GM19239 (cell line): ENCODE measurements at places on chromosomes 16 and 17.

DNA sequence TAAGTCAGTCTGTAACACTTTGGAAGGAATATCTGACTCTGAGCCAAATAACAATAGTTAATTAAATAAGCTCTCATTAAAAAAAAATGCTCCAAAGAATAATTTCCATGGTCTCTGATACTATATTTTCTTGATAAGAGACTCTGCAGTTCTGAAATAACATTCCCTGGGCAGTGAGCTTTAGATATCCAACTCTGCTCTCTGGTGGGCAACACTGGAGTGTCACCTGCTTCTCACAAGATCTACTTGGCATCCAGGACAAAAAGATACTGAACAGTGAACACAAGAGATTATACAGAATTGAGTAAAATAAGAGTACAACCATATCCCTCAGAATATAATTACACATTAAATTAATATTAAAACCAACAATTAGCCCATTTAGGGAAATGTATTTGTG is 13.7 kb downstream of the BLMH start:
- DNase-seq = no peak

DNA sequence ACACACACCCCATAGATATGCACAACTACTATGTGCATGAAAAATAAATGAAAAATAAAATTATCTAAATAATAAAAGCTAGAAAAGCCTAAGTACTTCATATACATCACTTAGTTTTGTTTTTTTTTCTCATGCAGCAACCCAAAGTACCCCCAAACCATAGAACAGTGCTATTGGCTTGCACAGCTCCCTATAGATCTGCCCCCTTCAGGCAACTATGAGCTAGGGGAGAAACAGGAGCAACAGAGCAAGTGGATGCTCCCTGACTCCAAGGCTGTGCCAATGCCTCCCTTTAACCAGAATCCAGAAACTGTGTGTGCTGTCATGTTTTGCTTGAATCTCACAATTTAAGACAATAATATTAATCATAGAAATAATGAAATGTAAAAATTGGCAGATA is 605.5 kb downstream of the TOX3 start:
- DNase-seq = no peak

- DNase-seq = no peak
These were observed 70.1 kb downstream of the EMP2 start for GRCh38 chr16:10510279-10510678.

DNA sequence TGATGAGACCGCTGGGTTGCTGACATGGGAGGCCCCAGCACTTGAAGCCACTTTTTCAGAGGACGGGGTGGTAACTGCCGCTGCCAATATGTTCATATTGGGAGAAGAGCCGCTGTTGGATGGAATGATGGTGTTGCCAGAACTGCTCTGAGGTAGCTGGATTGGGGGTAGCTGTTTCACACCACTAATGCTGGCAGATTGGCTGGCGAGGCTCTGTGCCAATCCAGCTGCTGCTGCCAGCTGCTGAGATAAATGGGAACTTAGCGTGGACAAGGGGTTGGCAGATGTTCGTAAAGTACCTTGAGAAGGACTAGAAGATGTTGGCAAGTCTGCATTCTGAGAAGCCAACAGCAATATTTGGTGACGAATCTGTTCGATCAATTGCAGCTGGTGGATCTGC is 10.0 kb downstream of the SALL1 start:
- DNase-seq = no peak

DNA sequence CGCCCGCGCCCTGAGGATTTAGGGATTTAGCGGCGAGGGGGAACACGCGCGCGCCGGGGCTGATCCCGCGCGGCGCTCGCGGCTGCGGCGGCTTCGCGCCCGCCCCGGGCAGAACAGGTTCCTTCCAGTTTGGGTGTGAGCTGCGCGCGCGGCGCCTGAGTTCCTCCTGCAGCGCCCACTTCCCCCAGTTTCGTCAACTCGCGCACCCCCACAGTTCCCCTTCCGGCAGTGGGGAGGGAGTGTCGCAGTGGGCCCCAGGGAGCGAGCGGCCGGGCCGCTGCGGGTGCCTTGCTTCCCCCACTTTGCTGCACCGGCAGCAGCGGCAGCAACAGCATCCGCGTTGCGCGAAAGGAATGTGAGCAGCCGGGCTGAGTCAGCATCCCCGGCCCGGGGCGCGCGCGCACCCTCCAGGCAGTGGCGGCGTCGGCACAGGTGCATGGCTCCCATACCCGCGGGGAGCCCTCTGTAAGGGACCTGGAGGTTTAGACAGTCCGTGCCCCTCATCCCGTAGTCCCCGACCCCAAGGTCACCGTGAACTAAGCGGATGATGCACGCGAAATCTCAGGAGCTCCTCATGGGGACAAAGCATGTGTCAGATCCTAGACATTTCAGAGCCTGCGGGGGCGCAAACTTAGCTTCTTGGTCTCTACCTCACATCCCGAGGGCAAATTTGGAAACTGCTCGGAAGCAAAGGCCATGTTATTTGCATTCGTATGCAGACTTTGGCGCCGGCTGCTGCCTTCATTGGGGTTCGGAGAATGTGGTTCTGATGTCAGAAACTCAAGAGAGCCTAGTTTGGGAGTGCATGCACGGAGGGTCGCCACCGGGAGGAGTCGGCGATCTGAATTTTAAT is 767 bp downstream of the ARSG start:
- peak; percentile 88 for DNase-seq

DNA sequence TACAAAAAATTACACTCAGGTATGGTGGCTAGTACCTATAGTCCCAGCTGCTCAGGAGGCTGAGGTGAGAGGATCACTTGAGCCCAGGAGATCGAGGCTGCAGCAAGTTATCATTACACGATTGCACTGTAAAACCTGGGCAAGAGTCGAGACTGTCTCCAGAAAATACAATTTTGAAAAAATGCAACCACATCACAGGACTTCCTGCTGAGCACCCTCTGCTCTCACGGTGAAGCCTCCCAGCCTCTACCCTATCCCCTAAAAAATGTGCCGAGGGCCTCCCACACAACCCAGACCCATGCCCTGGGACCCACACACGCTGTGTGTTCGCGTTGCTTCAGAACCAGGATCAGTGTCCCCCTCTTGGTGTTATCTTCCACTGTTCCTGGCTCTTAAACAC is 236.1 kb downstream of the CPPED1 start:
- DNase-seq = no peak

DNA sequence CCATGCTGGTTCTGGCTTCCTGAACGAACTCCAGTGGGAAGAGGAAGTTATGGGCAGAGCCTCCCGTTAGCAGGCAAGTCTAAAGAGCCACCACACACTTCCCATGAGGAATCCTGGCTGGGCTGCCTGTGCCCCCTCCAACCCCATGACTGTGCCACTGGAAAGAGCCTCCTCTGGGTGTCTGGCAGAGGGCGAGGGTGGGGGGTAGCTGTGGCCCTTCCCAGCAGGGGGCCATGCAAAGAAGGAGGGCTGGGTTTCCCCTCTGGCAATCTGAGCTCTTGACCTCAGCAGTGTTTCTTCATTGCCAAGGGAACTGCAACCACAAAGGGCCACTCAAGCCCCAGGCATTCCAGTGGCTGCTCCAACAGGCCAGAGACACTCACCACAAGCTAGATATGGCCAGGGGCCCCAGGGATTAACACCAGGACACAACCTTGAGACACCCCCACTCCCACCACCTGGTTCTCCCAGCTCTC is 1.7 kb upstream of the RRAD start:
- DNase-seq = no peak

DNA sequence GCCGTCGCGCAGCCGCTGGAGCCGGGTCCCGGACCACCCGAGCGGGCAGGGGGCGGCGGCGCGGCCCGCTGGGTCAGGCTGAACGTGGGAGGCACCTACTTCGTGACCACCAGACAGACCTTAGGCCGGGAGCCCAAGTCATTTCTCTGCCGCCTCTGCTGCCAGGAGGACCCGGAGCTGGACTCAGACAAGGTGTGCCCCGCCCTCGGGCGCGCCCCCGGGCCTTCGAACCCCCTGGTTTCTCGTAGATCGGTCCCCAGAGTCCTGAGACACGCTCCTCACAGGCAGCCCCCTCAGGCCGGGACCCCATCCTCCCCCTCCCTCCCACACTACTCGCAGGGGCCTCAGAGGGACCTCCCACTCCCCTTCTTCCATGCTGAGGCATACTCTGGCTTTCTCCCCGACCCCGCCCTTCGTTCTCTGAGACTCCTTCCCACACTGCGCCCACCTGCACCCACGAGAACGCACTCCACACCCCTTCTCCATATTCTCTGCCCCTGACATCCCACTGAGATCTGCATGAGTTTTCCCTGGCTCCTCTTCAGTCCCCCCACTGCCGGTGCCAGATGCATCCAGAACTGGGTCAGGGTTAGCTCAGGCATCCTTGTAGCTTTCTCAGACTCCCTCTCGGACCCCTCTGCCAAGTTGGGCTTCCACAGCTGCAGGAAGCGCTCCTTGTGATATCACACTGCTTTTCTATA is 523 bp downstream of the KCTD2 start:
- DNase-seq = no peak

DNA sequence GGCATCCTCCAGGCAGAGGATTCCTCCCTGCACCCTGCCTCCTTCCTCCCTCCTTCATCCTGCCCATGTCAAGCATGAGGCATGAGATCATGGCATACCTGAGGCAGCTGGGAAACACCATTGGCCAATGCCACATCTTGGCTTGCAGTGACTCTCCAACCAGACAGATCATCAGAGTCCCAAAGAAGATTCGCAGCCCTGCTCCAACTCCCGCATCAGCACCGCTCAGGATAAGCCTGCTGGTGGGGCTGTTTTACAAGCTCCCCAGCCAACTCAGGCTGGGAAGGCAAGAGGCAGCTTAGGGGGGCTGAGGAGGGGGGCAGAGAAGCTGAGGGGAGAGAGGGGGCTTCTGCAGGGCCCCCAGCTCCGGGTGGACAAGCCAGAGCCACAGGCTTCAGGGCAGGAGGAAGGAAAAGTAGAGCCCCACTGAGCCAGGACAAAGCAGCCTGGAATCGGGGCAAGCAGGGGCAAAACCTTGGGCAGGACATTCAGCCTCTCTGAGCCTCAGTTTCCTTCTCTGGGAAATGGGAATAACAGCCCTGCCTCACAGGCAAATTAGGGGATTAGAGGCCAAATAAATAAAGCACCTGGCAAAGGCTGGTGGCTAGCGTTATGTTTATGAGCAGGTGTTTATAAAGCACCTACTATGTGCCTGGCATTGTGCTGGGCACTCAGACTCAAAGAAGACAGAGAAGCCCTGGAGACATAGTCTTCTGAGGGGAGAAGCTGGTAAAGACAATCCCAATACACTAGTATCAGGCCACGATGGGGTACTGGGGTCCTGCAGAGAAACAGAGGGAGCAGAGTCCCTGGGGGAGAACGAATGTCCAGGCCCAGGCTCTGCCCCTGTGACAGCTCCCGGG is 88.1 kb downstream of the GOSR1 start:
- DNase-seq = no peak

DNA sequence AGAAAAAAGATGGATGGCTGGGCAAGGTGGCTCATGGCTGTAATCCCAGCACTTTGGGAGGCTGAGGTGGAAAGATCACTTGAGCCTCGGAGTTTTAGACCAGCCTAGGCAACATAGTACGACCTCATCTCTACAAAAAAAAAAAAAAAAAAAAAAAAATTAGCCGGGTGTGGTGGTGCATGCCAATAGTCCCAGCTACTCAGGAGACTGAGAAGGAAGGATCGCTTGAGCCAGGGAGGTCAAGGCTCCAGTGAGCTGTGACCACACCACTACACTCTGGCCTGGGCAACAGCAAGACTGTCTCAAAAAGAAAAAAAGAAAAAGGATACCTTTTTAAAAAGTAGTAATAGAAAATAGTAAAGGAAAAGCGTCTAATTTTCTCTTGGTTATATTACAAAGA is 20.7 kb downstream of the ZNF652 start:
- DNase-seq = no peak

DNA sequence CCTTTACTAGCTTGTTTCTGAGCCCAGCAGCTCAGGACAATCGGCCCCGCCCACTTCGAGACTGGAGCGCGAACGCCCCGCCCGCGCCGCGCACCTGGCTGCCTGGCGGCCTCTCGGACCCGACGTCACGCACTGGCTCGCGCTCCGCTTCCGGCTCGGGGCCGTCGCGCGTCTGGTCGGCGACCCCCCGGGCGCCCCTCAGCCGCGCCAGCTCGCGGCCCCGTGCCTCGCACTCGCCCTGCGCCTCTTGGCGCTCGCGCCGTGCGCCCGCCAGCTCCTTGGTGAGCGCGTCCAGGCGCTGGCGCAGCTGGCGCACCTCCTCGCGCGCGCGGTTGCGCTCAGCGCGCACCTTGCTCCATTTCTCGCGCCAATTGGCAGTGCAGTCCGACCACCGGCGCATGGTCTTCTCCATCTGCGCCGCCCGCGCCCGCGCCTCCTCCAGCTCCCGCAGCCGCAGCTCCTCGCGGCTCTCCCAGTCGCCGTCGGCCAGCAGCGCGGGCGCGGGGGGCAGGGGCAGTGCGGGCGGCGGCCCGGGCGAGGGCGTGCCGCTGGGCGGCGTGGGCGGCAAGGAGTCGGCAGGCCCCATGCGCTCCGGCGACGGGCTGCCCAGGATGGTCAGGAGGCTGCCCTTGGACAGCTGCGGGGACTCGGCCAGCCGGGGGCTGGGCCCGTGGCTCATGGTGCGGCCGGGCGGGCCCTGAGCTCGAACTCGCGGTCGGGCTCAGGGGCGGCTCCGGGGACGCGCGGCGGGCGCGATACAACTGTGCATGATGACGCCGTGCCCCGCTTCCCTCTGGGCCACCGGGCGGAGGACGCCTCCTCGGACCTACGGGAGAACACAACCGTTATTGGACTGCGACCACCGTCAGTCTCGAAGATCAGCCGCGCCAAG is 7.6 kb downstream of the CCDC102A start:
- DNase-seq = no peak

GRCh38 chr17:56679777-56680422 is 86.4 kb downstream of the NOG start:
- no peak for DNase-seq

GRCh38 chr17:82665891-82666290 is 17.6 kb upstream of the WDR45B start:
- DNase-seq = no peak

DNA sequence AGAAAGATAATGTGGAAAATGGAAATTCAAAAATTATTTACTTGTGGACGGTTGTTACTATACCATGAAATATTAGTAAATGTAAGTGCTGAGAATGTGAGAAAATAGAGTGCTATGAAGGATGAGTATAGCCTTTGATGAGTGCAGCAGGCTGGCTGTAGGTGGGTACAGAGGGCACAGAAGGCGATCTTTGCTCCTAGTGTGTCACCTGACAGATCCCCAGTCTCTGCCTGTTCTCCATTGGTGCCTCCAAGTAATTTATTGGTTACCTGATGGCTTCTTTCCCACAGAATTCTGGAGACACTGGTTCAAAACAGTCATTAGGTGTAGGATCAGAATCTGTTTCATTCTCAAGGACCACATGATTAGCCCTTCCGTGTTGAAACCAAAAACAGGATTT is 28.9 kb downstream of the ABCA9 start:
- no peak for DNase-seq

DNA sequence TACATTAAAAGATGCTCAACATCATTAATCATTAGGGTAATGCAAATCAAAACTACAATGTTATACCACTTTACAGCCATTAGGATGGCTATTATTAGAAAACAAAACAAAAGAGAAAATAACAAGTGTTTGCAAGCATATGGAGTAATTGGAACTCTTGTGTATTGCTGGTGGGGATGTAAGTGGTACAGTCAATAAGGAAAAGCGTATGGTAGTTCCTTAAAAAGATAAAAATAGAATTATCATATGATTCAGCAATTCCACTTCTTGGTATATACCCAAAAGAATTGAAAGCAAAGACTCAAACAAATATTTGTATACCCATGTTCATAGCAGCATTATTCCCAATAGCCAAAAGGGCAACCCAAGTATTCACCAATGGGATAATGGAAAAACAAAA is 1.4 kb upstream of the CAPNS2 start:
- DNase-seq = no peak

- no peak for DNase-seq
These were observed 7.6 kb downstream of the PRR29 start for GRCh38 chr17:64005734-64006167.
